ENCODE measurements at places on chromosomes 12 and 14.

GRCh38 chr14:37246427-37246829 is 48.7 kb downstream of the MIPOL1 start:
- peak; percentile 64 for DNase-seq

- peak; percentile 48 for DNase-seq
Observed at GRCh38 chr12:3658327-3659163, 94.4 kb downstream of the CRACR2A start.

DNA sequence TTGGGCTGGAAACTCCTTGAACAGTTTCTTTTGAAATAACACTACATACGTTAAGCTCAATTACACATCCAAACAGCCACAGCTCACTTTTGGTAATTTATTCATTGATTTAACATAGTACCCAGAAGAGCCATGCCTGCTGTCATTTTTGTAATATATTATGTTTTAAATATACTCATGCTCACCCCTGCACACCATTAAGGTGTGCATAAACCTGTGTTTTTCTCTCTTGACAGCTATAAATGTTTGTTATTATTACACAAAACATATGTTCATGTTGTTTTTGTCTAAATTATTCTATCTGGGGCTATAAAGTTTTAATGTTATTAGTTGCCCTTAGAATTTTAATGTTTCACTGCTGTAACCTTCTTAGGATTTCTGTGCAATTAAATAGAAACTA is 296.1 kb downstream of the AKAP6 start:
- DNase-seq, result no peak

DNA sequence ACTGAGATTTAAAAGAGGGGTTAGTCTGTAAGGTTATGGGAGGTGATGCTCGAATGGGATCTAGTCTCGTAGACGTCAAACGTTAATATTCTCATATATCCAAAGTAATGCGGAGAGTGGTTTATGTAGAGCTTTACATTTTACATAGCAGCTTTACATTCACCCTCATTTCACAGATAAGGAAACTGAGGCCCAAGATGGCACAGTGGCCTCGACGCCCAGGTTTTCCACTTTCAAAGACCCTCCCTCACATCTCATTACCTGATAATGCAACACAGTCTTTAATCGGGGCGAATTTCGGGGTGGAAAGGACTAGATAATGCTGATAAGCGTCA is 450 bp upstream of the TDG start:
- DNase-seq, result no peak

DNA sequence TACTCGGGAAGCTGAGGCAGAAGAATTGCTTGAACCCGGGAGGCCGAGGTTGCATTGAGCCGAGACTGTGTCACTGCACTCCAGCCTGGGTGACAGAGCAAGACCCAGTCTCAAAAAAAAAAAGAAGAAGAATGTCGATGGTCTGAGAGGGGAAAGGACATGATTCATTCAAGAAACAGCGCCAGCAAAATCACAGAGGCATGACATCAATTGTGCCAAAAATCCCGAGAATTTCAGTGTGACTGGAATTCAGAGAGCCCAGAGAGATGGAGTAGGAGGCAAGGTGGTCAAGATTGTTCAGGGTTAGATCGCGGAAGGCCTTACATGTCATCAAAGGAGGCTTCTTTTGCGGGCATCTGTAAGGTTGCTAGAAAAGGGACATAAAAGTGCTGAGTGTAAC is 483.3 kb downstream of the VRK1 start:
- no peak for DNase-seq

GRCh38 chr12:24919346-24920001 is 29.4 kb downstream of the BCAT1 start:
- DNase-seq, result no peak

DNA sequence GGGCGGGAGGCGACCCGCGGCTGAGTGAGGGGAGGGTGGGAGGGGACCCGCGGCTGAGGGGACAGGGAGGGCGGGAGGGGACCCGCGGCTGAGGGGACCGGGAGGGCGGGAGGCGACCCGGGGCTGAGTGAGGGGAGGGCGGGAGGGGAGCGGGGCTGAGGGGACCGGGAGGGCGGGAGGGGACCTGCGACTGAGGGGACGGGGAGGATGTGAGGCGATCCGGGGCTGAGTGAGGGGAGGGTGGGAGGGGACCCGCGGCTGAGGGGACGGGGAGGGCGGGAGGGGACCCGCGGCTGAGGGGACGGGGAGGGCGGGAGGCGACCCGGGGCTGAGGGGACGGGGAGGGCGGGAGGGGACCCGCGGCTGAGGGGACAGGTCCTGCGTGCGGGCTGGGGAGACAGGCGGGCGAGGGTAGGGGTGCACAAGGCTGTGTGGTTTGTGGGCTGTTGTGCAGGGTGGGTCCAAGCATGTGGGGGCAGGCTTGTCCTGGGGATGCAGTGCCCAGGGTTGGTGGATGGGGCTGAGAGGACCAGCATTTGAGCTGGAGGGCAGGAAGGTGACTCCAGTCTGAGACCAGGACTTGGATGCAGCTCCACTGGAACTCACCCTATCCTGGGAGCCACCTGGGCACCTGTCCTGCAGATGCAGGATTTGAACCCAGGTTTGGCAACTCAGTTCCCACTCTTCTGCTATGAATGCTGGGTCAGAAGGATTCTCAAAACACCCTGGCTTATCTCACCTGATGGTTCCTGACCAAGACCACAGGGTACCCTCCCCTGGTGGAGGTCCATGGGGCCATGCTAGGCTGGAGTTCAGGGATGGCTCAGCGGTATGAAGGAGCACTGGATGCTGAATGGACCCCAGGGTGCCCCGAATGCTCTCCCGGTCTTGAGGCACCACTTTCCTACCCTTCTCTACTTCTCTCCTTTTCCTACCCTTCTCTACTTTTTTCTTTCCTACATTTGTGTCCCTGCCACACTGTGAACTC is 9.4 kb downstream of the PLD4 start:
- DNase-seq, result no peak

- peak; percentile 81 for DNase-seq
Observed at GRCh38 chr12:126493366-126494108, 1428.3 kb downstream of the AACS start.

DNA sequence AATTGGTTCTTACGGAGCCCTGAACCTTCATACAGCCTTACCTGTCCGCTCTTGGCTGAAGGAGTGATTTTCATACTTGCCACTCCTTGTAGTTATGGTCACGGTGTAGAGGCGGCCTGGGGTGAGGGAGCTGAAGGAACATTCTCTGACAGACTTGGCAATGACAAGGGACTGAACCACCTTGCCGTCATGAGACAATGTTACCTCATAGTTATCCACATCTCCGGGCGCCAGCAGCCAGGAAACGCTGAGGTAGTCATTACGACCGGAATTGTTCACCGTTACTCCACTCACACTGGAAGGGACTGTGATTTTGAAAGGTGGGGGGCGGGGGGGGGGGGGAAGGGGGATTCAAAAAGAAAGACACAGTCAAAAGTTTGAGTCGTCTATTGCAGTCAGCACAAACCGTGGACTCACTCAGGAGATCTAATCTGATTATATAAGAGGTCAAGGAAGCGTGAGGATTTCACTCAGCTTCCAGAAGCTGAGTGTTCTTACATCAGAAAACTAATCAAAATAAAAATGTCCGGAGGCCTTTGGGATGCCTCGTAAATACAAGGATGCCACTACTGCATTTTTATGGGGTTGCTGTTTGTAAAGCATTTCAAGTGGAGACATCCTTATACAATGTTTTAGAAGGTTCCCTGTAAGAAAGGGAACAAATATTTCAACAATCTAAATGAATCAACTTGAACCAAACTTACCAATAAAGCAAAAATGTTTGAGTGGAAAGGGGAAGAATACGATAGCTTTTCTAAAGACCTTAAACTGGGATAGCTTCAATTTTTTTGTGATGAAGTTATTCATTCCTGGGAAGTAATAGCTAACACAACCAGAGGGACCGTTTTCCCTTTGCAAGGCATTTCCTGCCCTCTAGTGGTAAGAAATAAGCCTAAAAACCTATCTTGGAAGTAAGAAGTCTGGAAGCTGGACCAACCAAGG is 60.6 kb downstream of the PTPRB start:
- DNase-seq, result peak; percentile 81

DNA sequence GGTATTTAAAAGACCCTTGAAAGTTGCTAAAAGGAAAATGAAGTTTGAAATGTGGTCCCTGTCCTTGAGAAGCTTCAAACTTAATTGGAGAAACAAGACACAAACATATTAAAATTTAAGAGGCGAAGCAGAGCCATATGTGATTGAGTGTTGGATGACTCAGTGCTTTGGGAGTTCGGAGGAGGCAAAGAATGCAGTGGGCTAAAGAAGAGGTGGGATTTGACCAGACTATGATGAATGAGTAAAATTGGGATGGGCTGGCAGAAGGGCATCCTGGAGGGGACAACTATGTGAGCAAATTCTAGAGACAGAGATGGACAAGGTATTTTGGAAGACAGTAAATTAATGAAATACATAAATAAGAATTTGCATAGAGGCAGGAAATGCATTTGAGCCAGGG is 358.6 kb downstream of the EGLN3 start:
- peak; percentile 19 for DNase-seq

- DNase-seq, result peak; percentile 66
Observed at GRCh38 chr14:53306267-53306721, 153.2 kb upstream of the DDHD1 start.

- no peak for DNase-seq
Observed at GRCh38 chr14:99596071-99596627, 7.9 kb downstream of the CCDC85C start.

- DNase-seq, result no peak
Observed at GRCh38 chr12:64064706-64065105, 157.4 kb downstream of the KICS2 start.

DNA sequence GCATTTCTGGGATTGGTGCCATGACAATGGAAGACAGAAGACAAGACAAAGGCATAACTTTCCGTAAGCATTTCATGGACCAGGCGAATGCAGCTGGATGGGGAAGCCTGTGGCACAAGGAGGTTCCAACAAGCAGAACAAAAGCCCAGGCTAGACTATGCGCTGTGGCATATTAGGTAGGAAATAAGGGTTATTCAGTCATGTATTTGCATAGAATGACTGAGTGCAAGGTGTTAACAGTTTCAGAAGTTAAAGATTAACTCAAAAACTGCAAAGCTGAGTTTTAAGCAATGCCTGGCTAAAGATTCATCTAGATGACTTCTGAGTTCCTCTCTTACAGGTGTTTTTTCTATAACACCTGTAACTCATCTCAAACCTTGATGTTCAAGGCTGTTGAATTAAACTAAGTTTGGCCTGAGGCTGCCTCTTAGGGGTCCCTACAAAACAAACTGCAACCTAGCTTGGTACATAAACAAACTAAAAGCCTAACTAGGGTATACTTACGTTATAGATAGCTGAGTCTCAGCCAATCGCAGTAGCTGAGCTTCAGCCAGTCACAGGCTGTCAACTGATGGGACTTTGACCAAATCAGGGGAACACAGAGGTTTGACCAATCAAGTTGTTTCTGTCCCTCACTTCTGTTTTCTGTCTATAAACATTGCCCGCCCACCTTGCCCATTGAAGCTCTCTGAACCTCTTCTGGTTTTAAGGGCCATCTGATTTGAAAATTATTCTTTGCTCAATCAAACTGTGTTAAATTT is 52.2 kb upstream of the PLBD1 start:
- DNase-seq, result no peak

- peak; percentile 59 for DNase-seq
Observed at GRCh38 chr12:78888568-78888967, 24.0 kb downstream of the SYT1 start.

DNA sequence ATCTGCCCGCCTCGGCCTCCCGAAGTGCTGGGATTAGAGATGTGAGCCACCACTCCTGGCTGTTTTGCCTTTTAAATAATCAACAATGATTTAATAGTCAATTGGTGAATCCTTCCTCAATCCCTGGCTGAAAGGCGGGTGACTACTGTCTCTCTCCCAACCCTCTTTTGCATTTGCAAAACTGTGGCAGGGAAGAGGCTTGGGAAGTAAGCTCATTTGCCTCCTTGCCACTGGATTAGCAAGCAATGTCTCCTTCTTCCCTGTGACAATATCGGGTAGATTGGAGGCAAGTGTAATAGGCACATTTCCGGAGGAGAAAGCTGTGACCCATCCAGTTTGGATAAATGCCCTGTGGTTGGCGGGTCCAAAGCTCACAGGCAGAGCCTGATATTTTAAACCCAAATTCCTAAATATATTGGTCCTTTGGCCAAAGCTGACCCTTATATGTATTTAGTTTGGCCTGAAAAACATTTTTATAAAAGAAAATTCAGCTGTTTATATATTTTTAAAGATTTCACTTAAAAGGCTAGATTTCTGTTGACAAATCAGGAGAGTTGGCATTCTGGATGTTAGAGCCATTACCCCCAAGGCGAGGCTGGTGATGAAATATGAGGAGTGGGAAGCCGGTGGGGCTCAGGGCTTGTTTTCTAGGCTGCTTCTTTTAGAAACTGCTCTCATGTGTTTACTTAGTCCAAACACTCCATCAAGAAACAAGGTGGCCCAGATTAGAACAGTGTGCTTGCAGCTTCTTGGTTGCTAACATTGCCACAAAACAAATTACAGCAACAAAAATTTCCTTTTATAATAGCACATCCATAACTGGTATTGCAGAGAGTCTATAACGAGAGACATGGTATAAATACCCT is 646.9 kb upstream of the TMEM132C start:
- no peak for DNase-seq

- DNase-seq, result no peak
Observed at GRCh38 chr12:128627659-128628058, 196.1 kb downstream of the SLC15A4 start.

GRCh38 chr14:49052521-49052920 is 533.7 kb downstream of the RPS29 start:
- no peak for DNase-seq

DNA sequence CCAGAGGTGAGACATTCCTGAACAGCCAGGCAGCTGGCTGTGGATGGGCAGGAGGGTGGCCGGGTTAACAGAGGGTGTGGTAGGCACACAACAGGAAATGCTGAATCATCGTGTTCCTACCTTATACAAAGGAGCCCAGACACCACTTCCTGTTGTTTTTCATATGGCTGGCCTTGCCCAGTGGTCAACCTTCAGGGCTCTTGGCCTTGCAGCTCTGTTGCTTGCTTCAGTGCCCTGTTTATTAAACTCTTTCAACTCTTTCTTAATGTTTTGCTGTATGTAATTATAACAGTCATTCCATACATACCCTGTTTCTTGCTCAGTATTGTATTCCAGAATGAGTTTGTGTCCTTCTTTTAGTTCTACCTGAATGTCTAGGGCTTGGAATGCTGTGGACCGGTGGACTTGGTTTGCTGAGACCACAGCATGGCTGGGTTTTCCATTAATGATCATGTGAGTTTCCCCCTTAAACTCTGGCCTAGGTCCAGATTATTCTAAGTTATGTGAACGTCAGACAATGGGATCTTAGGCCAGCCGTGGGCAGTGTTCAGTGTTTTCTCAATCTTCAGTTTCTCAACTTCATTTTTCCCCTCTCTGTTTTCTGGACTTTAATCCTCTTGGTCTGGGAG is 11.9 kb downstream of the CFAP54 start:
- DNase-seq, result peak; percentile 89

DNA sequence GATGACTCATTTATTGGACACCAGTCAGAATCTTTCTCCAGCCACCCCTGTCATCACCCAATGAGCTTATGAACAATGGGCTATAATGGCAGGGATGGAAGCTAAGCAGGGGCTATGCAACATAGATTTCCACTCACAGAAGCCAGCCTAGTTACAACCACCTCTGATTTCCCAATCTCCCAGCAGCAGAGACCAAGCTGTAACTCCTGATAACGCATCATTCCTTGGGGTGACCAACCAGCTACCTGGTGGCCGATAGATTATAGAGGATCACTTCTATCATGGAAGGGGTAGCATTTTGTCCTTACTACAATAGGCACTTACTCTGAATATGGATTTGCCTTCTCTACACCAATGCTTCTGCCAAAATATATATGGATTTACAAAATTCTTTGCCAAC is 302.3 kb upstream of the ATXN7L3B start:
- no peak for DNase-seq

- no peak for DNase-seq
Observed at GRCh38 chr12:47814539-47815170, 5.0 kb downstream of the HDAC7 start.

GRCh38 chr14:50961605-50962221 is 17.4 kb upstream of the PYGL start:
- peak; percentile 90 for DNase-seq
